ENCODE measurements at places on chromosomes 1 and 21. TPM values are rescaled to one million over a fixed set of nuclear protein-coding genes. Genes with fewer than 3 reads are reported as not detected.

GRCh38 chr1:81678779-81679178, 122.0 kb upstream of the ADGRL2 start:
- no peak for DNase-seq

GRCh38 chr1:223227486-223228196, 84.6 kb upstream of the TLR5 start:
- no peak for DNase-seq

GRCh38 chr1:16396591-16396990, 29.5 kb downstream of the SZRD1 start:
- DNase-seq, result no peak

DNA sequence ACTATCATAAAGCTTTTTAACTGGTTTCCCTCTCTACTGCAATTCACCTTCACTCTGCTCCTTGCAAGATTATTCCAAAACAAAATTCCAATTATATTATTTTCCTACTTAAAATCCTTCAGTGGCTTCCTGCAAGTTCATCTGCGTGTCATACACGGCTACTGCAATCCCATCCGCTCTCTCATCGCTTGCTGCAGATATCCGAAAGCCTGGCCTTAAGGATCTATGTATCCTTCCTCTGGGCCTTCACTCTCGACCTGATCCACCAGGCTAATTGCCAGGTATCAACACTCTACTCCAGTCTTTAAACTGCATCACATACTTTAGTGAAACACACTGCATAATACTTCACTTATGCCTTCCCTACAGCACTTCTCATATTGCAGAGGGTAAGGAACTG, 44.0 kb downstream of the VAV3 start:
- no peak for DNase-seq

- no peak for DNase-seq
Observed at GRCh38 chr1:175648927-175649326, 94.5 kb downstream of the TNR start.

The CNTN2 gene
- total RNA-seq, result not detected

The ELAPOR1 gene
- 32.0 TPM for total RNA-seq

The S100A4 gene
- 134 TPM for total RNA-seq

Measured in activated CD4-positive, alpha-beta T cell treated with anti-CD3 and anti-CD28 coated beads, Interleukin-2, amount 10 ng/mL, durations not matched to agents 24 days and 14 days (primary cell).